ENCODE measurements at places on chromosomes 2 and 18.

GRCh38 chr2:172248785-172249187 is 146.1 kb upstream of the DLX2 start:
- no peak for DNase-seq

DNA sequence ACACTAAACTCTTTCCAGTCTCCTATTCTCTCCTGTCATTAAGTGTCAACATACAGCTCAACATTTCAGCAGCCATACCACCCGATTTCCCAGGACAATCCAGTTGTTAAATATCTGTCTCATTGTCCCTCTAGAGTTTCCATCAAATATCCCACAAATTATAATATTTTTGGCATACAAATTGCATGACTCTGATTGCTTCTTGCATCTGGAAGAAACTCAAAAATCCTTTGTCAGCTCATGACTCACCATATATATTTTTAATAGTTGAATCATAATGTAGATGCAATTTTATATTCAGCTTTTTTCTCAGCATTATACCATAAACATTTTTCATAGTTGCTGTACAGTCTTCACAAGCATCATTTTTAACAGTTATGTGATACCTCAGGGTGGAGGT is 7.2 kb downstream of the SLC30A3 start:
- peak; percentile 18 for DNase-seq

DNA sequence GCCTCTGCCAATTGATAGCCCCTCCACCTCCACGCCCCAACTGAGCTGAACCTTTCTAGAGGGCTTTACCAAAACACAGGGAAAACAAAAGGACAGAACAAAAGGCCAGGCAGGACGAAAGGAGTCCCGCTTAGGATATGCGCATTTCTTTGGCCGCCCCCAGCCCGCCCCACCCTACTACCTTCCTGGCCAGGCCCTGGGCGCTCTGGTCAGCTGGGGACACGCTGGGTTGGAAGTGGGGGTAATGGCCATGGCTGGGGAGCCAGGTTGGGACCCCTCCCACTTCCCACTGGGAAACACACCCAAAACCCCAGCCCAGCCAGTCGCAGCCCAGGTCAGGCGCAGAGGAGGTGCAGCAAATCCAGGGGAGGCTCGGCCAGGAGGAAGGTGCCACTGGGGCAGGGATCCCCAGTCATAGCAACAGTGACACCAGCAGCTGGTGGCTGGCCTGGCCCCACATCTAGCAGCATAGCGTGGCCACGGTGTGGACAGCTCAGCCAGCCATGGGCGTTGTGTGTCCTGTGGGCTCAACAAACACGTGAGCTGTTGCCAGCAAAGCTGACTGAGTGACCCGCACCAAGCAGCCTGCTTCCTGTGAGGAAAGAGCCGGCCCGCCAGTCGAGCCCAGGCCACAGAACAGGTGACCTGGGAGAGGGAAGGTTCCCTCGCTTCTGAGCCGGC is 24.6 kb upstream of the B3GNT7 start:
- no peak for DNase-seq

- peak; percentile 56 for DNase-seq
Observed at GRCh38 chr2:68225119-68225632, 27.2 kb downstream of the PPP3R1 start.
